ENCODE measurements at places on chromosomes 7 and 10.
A peak's percentile ranks its signal among the peaks of the same experiment; 100 is the strongest.

- peak; percentile 12 for DNase-seq
These were observed 42.3 kb downstream of the NOC3L start for GRCh38 chr10:94320285-94320914.

DNA sequence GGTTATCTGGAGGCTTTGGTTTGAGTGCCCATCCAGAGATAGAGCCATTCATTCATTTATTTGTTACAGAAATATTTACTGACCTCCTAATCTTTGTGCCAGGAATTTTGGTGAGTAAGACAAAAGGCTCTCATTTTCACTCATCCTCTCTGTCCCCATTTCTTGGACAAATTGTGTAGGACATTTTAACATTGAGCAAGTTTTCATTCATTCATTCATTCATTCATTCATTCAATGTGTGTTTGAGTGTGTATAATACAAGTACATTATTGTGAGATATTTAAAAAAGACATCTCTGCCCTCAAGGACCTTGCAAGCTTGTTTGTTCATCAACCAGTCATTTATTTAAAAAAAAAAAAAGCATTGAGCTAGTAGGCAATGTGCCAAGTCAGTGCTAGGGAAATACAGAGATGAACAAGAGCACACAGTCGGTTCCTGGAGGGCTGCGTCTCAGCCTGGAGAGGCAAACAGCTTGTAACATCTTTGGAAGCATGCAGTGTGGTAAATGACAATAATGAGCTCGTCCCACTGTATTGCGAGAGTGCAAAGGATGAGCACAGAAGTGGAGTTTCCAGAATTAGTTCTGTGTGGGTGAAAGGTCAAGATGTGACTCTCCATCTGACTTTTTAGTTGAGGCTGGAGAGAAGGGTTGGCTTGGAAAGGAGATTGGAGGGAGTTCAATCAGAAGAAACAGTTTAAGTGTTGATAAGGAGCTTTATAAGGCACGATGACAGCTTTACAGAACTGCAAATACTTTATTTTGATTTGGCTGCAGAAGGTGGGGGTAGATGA lies 50.5 kb upstream of the HBP1 start:
- DNase-seq: no peak

- no peak for DNase-seq
These were observed 47.4 kb downstream of the MGAM2 start for GRCh38 chr7:142158736-142159496.

DNA sequence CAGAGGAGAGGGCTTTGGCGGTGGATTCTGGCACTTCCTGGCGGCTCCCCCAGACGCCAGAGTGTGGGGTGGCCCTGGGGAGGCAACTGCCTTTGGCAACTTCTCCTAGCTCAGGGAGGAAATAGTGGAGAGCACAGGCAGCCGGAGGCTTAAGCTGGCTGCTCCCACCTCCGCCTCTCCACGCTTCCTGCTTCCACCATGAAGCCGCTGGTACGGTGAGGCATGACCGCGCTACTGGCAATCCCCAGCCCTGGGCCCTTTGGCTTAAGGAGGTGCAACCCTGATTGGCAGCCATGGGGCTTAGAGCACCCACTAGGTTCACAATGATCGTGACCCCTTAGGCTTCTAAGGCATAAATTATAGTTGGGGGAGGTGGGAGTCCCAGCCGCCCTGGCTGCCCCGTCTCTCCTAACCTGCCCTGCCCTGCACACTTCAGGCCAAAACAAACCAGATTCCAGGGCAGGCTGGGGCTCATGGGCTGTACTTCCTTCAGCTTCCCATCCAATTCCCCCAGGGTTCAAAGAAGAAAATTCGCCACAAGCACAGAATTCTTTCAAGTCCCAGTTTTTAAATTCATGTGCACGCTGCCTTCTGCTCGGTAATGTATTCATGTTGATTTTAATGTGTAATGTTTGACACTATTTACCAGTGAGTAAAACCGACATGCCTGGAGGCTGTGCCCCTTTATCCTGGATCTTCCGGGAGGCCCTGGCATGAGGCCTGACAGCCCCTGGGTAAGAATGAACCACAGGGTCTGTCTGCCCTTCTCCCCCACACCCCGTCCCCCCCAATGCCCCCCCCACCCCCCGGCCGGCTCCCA lies 90.7 kb upstream of the LRRC4 start:
- DNase-seq: no peak

DNA sequence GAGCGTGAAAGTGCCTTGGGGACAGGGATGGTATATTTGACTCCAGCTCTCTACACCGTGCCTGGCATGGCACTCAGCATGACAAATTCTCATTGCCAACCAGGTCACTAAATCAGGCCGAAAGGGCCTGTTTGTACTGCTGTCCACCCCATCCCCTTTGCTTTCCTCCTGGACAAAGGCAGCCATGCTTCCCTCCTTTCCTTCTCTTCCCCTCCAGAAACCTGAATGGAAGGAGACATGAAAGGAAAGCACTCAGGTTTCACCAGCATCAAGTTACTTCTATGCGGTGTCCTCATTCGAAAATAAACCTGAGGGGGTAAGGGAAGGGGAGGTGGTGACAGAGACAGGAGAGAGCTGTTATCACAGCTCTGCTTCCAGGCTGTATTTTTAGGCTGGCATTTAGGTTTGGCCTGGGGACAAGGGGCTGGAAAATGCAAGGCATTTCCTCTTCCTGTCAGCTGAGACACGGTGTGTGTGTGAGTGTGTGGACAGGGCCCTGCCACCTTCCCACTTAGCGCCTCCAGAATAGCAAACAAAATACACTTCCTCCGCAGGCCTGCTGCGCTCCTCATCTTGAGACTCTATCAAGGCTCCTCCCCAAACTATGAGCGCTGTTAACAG lies 79.9 kb upstream of the COL13A1 start:
- DNase-seq: no peak

GRCh38 chr10:74928742-74929191 lies 102.4 kb downstream of the KAT6B start:
- DNase-seq: no peak

- no peak for DNase-seq
These were observed 7.5 kb upstream of the DNAJC1 start for GRCh38 chr10:22010973-22011408.

- no peak for DNase-seq
These were observed 44.1 kb downstream of the DGKB start for GRCh38 chr7:14858410-14858809.

DNA sequence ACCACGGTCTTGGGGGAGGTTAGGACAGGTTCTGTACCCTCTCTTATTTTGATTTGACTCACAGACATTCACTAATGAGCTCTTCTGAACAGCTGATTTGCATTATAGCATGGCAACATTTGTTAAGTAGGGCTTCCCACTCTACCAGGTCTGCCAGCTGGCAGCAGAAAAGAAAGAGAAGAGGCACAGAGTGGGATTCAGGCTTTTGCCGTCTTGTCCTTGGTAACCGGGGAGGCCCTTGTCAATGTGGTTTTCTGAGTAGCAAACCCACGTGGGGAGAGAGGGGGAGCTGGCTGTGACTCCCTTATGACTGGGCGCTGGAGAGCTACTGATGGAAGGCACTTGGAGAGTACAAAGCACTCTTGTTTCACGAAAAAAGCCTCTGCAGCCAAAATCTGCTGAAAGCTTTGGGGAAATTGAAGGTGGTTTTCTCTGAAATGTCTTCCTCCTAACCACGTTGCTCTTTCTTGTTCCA lies 355.3 kb upstream of the GALNT17 start:
- no peak for DNase-seq

DNA sequence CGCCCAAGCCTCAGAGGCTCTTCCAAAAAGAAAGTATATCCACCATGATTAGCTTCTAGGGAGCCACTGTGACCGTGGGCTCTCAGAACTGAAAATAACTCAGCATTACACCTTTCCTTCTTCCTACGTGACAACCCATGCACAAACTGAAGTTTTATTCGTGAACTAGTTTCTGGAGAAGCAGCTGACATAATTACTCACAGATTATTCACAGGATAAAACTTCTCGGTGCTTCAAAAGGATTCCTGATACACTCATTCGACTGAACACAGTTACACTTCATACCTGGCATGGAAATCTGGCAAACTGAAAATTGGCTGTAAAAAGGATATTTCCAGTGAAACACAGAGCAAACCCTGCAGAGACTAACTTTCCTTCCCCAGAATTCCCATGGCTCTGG lies 139.2 kb upstream of the PTER start:
- DNase-seq: no peak

DNA sequence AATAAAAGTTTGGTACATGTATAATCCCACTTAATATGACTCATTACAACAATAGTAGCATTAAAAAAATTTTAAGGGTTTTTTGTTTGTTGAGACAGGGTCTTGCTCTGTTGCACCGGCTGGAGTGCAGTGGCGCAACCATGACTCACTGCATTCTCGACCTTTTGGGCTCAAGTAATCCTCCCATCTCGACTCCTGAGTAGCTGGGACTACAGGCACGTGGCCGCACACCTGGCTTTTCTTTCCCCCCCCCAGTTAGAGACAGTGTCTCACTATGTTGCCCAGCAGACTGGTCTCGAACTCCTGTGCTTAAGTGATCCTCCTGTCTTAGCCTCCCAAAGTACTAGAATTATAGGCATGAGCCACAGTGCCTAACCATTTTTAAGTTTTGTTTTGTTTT lies 40.7 kb downstream of the KMT2C start:
- DNase-seq: no peak

- no peak for DNase-seq
These were observed 30.8 kb downstream of the ELAPOR2 start for GRCh38 chr7:87028636-87029035.

DNA sequence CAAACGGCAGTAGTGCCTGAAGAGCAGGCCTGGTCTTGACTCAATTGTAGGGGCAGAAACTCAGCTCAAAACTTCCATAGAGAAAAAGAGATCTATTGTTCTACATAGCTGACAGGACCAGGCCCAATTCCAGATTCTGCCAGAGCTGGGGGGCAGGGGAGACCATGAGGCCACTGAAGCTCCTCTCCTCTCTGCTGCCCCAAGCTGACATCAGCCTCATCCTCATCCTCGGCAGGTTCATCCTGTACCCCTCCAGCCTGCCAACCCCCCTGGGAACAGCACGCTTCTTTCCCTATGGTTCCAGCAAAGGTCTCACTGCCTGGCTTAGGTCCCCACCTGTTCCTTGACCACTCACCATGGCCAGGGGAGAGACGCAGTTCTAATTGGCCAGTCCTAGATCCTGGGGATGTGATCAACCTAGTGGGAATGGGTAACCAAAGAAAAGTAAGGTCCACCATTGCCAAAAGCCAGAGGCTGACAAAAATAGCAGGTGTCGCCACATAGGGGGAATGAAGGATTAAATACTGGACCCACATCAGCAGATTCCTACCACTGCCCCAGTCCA lies 42.9 kb downstream of the CCDC3 start:
- no peak for DNase-seq

- DNase-seq: no peak
These were observed 299.1 kb downstream of the LHFPL3 start for GRCh38 chr7:104627516-104627915.

- no peak for DNase-seq
These were observed 73.8 kb downstream of the MKX start for GRCh38 chr10:27671821-27672220.

DNA sequence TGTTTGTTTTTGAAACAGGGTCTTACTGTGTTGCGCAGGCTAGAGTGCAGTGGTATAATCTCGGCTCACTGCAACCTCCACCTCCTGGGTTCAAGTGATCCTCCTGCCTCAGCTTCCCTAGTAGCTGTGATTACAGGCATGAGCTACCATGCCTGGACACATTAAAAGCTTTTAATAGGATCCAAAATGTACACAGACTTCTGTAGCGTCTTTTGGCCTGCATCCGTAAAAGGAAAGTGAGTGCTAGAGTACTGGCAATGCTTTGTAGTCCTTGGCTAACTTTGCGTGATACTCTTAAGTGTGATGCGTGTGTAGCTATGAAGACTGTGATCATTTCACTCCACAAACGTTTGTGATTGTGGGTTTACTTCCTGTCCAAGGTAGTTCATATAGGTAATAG lies 13.3 kb downstream of the ZRANB1 start:
- DNase-seq: no peak

- no peak for DNase-seq
These were observed 38.4 kb downstream of the FAM13C start for GRCh38 chr10:59323831-59324401.

DNA sequence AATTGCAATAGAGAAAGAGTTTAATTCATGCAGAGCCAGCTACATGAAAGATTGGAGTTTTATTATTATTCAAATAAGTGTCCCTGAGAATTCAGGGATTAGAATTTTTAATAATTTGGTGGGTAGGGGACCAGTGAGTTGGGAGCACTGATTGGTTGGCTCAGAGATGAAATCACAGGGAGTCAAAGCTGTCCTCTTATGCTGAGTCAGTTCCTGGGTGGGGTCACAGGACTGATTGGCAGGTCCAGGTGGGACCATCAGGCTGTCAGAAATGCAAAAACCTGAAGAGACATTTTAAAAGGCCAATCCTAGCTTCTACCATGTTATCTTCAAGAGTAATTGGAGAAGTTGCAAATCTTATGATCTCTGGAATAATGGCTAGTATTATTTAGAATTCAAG lies 56.0 kb upstream of the KAT6B start:
- no peak for DNase-seq

DNA sequence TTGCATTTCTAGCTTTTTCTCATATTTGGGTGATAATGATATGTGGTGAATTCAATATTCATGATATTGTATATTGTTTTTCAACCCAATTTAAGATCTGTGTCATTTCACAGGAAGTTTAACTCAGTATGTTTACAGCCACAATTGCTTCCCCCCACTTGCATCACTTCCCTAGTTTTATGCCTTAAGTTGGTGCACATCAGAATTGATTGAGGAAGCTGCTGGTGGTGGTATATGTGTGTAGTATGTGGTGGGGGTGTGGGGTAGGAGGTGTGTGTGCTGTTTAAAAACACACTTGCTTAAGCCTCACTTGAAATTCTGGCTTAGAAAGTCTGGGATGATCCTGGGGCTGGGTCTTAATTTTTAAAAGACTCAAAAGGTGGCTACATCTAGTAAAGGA lies 245.1 kb upstream of the AOAH start:
- no peak for DNase-seq

- no peak for DNase-seq
These were observed at the start of gene TMEM184A for GRCh38 chr7:1555813-1556543. Gene TMEM184A (minus strand): TSS chr7:1556205. CDS start chr7:1555484, 721 bp downstream.

DNA sequence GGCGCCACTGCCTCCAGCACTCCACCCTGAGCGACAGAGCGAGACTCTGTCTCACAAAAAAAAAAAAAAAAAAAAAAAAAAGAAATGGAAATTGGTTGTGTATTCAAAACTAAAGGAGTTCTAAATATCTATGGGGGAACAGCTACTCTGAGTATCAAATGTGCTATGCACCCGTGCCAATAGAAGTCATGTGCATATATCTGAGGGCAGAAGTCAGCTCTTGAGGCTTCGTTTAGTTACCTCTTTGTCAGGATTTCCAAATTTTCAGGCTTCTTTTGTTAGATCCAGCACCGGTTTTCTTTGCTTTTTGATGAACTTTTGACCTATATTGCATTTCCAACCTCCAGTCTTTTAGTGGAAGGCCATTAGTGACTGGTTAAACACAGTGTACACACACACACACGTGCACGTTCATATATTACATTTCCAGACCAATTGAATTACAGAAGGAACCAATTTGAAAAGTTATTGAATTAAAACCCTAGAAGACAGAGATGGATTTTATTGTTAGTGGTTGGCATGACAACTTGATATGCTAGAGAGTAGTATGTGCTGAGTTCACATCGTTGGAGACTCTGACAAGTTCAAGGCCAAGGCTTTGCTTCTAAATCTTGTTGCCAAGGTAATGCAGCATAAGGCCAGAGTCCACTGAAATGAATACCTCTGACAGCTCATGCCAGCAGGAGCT lies 33.1 kb upstream of the ADD3 start:
- DNase-seq: no peak

All from stimulated activated CD8-positive, alpha-beta memory T cell treated with anti-CD3 and anti-CD28 coated beads, Interleukin-15, amount 100 ng/mL, for 4 hours (primary cell).